Ammon's horn (tissue), 1 donor: ENCODE measurements at places on chromosomes 3 and 15.
A peak's percentile ranks its signal among the peaks of the same experiment; 100 is the strongest.

- no peak for DNase-seq
Measured at GRCh38 chr3:58073301-58074108, 65.3 kb downstream of the FLNB start.

DNA sequence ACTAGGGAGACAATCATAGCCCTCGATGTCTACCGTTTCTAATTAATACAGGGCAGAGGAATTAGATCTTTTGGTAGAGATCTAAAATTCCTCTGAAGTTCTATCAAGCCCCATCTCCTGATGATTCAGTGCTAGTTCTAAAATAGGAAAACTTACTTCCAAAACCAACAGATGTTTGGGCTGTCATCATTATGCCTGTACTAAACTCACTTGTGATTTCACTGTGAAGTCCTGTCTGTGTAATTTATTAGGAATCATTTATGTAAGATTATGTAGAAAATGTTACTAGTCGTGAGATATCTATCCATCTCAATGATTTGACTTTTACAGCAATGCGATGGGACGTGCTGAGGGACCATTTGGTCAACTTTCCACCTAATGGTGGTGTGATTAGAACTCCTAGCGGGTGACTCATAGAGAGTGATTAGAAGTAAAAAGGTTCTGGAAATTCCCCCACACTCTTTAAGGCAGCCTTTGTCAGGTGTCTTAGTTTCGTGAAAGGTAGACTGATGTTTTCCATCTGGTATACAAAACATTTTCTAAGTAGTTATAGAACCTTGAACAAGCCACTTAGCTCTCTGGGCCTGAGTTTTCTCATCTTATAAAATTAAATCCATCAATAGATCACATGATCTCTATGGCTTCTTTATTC is 34.2 kb downstream of the LIPC start:
- no peak for DNase-seq

DNA sequence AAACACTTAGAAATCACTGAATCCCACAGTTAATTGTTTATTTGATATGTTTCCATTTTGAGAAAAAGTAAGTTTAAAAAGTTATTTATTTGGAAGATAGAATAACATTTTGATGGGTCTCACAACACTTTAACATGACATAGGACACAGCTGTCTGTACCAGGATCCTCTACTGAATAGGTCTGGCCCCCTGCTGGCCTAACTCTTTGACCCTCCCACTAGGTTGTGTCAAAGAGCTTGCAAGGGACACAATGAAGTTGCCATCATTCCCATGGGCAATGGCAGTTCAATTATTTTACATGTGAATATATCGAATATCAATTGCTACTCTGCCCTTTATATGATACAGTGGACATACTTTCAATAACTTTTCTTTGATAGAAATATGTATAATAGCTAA is 138.9 kb downstream of the EPHA3 start:
- no peak for DNase-seq

DNA sequence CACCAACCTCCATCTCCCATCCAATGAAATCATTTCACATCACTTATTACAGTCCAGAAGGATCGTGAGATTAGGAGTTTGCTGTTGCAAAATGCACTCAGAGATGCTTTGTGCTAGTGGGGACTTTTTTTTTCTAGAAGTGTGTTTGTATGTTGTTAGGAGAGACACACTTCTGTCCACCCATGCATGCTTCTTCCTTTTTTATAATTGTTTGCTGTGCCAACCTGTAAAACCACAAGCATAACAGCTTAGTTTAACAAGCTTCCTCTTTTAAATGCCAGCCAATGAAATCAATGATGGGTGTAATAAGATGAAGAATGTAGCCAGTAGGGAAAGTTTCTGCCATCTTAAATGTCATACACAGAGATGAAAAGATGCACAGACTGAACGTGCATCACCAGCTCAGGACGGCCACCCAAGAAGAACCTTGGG is 305.6 kb upstream of the STT3B start:
- DNase-seq, result no peak

DNA sequence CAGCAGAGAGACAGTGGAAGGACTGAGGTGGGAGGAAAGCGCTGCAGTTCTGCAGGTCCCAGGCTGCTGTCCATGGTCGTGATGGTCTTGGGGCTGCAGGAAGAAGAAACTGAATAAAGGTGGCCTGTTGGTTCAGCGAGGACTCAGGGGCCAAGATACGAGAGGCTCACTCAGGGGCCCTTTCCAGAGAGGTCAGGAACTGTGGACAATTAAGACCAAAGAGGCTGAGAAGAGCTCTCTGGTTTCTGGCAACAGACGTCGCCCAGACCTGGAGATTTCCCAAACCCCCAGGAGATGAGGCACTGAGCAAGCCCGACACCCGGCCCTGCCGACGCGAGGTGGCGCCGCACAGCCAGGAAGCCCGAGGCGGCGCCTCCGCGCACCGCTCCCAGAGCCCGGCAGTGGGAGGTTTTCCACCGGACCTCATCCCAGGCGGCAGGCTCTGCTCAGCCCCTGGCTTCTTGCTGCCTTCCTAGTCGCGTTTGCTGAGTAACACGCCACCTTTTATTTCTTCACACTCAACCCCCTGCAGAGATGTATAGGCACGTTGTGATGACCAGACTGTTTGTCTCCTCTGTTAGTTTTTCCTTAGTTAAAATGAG is 56.4 kb upstream of the ARRDC4 start:
- DNase-seq, result peak; percentile 78

GRCh38 chr3:114078126-114078525 is 21.6 kb downstream of the QTRT2 start:
- DNase-seq, result no peak

DNA sequence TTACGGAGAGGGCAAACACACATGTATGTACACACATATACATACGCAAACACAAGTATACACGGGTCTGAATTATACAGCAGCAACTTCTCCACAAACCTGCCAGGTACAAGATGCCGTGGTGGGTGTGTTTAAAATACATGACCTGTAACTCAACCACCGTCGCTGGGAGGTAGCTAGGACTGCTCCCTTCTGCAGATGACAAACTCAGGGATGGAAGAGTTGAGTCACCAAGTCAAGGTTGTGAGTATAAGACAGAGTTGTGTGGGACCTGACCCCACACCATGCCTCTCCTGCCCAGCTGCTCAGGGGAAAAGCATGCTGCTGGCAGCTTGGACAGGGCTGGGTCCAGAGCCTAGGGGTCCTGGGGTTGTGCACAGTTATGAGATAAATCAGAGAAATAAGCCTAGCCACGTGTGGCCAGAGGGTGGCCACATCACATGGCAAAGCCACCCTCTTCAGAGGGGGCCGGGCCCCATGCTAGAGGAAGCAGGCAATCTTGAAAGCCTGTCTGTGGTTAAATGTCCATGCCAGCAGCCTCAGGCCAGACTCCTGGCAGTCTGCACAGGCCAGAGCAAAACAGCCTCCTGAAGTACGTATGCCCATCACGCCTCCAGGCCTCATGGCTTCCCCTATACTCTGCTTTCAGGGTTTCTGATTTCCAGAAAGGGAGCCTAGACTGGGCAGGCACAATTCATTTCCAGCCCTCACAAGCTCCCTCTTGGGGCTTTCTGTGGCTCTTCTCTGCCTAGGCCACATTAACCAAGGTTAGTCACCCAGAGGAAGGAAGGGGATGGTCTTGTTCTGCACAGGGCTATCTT is 107.7 kb upstream of the RPL32 start:
- DNase-seq, result peak; percentile 74

DNA sequence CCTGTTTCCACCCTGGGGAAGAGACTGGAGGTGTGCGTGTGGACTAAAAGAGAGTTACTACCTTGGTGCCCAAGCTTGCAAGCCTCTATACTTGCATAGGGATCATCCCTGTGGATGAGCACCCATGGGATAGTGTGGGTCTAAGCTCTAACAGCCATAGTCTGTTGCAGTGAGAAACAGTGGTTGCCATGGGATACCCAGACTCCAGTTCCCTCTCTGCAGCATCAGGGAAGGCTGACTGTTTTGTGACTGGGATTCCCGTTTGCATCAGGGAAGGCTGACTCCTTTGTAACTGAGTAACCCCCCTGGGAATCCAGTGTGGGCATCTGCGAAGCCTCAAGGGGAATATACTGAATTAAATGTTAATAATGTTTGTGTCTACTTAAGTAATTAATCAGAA is 196.1 kb downstream of the ZNF621 start:
- peak; percentile 39 for DNase-seq

DNA sequence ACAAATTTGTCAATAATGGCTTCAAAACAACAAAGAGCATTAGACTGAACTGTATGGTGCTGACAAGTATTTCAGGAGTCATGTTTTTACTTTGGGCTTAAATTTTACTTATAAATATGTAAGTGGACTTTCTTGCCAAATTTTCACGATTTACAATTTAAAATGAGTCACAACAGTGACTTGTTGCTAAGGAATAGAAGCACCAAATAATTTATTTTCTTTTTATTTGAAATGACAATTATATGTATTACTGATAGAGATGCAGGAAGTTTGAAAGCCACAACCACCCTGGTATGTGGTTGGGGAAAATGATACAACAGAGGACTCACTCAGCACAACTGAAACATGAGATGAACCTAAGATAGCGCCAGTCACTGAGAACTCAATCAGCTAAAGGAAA is 90.3 kb downstream of the FMN1 start:
- DNase-seq, result no peak

- no peak for DNase-seq
Measured at GRCh38 chr3:51588724-51589123, 50.2 kb downstream of the RAD54L2 start.

DNA sequence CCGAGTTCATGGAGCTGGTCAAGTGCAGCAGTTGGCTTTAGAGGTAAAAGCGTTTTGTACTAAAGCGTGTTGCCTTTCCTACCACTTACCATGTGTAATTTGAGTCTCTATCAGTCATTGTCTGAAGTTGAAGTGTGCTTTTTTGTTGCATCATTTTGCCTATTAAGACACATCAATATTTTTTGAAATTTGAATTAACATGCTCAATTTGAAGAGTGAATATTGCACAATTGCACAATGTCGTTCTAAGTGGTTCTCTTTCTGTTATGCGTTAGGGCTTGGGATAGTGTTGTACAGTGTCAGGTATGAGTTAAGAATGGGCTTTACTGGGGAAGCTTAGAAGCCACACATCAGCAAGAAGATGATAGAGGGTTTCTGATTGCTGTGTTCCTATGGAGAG is 84.0 kb upstream of the ACKR4 start:
- DNase-seq, result no peak

DNA sequence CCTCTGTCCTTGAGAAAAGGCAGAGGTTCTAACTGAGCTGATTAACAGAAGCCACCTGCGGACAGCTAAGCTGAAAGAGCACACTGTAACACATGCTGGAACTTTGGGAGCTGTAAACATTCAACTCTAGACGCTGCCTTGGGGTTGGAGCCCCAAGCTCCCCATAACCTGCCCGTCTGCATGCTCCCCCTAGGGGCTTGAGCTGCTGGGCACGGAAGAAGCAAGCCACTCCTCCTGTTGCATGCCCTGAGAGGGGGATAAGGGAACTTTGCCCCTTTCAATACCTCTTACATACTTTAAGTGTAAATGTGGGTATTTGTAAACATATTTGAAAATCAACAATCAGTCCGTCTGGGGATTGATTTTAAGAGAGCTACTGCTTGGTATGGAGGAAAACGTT is 188.4 kb downstream of the ADAMTSL3 start:
- no peak for DNase-seq

- no peak for DNase-seq
Measured at GRCh38 chr3:134222835-134223234, 27.8 kb downstream of the RYK start.

DNA sequence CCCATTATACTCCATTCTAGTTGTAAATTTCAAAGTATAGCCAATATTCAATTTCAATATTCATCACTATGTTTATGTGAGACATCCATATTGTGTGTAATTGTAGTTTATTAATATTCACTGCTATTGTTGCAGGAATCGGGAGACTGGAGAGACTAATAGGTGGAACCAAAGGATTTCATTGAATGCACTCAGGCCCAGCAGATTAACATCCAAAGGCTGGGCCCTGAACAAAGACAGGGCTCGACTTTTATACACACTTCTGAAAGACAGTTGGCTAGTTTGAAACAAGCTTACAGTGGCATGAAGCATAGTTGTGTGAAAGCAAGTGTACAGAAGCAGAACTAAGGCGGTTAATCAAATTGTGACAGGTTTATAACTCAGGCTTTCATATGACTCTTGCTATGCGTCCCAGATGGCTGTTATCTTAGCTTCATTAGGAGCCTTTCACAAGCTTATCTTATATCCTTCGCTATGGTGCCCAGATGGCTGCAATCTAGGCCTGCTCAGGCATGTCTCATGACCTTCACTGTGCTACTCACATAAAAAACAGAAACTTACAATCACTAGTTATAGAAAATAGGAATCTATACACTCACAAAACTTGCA is 1038.8 kb upstream of the EPHA6 start:
- DNase-seq, result no peak

GRCh38 chr15:69172847-69173246 is 12.4 kb downstream of the GLCE start:
- DNase-seq, result no peak

DNA sequence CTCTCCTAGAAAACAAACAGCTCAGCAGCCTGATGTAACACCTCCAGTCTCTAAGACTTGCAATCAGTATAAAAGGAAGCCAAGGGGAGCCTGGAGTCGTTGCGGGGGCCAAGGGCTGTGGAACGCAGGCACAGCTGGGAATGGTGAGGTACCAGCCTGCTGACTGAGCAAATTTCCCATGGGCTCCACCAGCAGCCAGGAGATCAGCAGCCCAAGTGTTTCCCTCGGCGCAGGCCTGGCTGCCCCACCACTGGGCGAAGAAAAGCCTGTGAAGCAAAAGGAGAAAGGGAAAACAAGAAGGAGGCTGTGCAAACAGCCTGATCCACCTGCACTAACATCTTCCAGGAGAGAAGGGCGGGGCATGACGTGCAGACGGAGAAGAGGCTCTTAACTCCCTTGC is 155.3 kb downstream of the SHQ1 start:
- no peak for DNase-seq

GRCh38 chr3:184039414-184039813 is 7.9 kb downstream of the HTR3D start:
- no peak for DNase-seq

DNA sequence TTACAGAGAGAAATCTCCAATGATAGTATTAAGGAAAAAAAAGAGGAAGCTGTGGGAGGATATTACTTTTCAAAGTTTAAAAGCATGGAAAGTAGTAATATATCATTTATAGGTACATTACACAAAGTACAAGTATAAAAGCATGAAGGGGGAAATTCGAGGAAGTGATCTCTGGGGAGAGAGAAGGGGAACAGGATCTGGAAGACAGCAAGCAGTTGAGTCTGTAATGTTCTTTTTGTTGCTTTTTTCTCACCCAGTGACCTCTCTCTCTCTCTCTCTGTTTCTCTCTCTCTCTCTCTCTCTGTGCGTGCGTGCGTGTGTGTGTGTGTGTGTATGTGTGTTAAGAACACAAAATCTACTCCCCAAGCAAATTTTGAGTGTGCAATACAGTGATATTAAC is 10.2 kb downstream of the C3orf20 start:
- no peak for DNase-seq

- no peak for DNase-seq
Measured at GRCh38 chr3:169144731-169145130, 518.8 kb downstream of the MECOM start.

GRCh38 chr15:56978898-56979662 is 60.6 kb downstream of the TCF12 start:
- DNase-seq, result no peak

GRCh38 chr15:45102226-45102625 is 11.7 kb downstream of the DUOX2 start:
- no peak for DNase-seq
